ENCODE measurements at places on chromosomes 6 and 20.
A peak's percentile ranks its signal among the peaks of the same experiment; 100 is the strongest.

DNA sequence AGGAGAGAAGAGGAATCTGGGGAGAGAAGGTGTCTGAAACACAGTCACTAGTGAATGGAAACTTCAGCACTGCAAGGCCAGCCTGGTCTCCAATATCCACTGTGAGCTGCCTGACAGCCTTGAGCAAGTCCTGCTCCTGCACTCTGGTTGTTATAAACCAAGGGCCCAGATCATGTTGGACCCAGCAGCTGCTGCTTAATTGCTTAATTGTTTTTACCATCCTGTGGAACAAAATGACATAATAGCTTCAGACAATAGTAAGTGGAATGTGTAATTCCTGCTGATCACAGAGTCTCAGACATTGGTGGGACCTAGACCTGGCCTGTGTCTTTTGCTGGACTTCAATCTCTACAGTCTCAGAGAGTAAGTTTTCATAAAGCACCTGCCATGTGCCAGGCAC is 833.7 kb downstream of the TFAP2A start:
- no peak for DNase-seq

GRCh38 chr6:108250240-108250866 is 10.5 kb downstream of the SNX3 start:
- no peak for DNase-seq

GRCh38 chr6:158311626-158312025 is 639 bp upstream of the TULP4 start:
- no peak for DNase-seq

GRCh38 chr6:33828764-33829731 is 25.2 kb upstream of the MLN start:
- no peak for DNase-seq

- no peak for DNase-seq
These were observed 173.1 kb upstream of the MMS22L start for GRCh38 chr6:97456070-97456469.

DNA sequence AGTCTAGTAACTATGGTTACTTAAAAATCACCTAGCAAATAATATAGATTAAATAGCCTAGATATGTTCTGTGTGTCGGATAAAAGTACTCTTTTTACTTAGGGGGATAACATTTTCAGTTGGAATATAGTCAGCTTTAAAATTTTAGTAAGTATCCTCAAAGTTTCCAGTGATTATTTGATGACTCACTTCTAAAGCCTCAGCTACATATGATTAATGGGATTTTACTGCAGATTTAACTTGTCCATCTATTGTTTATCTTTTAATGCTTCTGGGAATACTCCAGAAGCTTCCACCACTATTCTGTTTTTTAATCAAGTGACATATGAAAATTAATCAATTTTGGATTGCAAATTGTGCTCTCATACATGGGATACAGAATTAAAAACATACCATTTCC is 8.7 kb upstream of the TENT5A start:
- no peak for DNase-seq

DNA sequence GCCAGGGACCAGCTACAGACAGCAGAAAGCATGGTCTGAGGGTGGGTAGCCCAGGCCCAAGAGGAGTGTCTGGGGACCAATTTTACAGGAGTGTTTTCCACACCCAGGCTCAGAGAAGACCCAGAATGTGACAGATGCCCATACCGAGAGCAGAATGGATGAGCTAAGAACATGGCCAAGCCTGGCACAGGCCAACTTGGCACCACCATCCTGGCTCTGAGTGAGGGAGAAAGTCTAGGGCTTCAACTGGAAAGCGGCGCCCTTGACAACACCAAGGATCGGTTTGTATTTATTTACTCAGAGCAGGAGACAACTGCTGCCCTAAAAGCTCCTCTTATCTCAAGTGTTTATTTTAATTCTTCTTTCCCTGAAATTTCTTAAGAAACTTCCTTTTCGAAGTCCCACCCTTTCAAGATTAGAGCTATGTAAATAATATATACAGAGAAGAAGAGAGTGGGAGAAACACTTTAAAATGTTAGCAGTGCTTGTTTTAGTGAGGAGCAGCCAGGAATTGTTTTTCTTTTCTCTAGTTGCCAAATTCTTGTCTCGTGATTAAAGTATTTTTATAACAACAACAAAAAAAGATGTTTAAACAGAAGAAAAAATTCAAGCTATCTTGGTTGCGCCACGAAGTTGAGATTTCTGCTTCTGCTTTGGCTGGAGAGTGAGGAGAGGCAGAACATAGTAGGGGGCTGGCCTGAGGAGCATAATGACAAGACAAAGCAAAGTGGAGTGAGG is 16.2 kb downstream of the TNXB start:
- DNase-seq = peak; percentile 59

- no peak for DNase-seq
These were observed 107.0 kb downstream of the HIVEP1 start for GRCh38 chr6:12119085-12119588.

DNA sequence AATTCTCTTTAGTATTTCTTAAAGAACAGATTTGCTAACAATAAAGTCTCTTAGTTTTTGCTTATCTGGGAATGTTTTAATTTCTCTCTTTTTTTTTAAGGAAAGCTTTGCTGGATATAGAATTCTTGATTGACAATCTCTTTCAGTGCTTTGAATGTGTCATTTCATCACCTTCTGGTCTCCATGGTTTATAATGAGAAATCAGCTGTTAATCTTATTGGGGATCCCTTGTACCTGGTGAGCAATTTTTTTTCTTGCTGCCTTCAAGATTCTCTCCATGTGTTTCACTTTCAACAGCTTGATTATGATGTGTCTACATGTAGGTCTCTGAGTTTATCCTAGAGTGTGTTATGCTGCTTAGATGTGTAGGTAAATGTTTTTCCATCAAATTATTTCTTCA is 16.4 kb upstream of the PSMF1 start:
- no peak for DNase-seq

DNA sequence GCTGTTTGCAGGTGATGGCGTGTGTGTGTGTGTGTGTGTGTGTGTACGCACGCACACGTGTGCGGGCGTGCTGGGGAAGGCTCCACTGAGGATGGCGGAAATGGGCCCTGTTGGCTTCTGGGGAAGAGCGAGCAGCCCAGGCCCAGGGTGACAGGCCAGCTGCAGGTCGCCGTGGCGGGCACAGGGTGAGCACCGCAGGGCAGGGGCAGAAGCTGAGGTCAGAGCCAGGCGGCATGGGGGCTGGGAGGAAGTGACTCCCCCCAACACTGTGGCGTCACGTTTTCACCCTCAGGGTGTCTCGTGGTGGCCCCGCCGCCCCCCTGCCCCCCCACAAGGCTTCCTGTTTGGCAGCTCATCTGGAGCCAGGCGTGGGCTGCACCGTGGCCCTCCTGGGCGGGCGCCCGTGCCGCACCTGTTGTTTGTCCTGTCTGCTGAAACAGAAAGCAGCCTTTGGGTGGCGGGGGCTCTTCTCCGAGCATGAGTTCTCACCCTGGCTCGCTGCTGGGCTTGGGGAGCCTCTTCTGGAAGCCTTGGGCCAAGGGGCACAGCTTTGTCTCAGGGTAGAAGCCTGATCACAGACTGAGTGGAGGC is 7.1 kb downstream of the RBM38 start:
- DNase-seq = no peak

Measured in anterior cingulate cortex (tissue), 58 donors.